ENCODE measurements at places on chromosomes 6 and 20.

- no peak for DNase-seq
Measured at GRCh38 chr6:42967228-42967627, 6.7 kb downstream of the GNMT start.

DNA sequence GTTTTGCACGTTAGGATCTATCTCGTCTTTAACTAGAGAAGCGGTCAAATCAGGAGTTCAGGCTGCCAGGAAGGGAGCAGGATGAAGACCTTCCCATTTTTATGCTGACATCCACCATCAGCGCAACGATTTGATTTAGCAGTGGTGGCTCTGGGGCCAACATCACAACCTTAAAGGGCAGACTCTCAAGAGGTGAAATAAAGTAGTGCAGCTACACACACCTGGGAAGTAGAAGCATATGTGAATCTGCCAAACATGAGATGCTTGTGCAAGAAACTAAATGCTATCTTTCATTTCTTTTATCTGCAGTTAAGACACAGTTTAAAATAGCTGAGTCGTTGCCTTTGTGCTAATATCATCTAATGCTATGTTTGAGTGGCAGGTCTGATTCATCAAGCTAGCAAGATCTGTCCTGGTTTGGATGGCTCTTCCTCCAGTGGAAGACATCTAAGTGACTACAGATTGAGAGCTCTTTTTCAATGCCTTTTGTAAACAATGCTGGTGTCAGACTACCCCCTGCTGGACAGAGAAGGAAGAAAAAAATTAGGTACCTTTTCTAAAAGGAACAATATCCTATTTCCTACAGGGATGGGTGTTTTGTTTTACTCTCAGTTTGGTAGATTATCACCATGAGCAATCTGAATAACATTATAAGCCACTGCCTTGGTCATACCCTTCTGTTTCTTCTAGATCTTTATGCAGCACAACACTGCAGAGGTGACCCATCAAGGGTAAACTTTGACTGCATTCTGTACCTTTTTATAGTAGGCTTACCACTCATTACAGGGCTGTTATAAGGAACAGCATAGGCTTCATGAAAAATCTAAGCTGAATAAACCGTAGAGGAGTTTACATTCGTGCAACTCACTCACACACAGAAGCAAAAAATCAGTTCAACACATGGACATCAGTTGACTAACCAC lies 171.6 kb upstream of the FBXL4 start:
- DNase-seq: no peak

- no peak for DNase-seq
Measured at GRCh38 chr6:5506149-5506548, 244.8 kb downstream of the FARS2 start.

DNA sequence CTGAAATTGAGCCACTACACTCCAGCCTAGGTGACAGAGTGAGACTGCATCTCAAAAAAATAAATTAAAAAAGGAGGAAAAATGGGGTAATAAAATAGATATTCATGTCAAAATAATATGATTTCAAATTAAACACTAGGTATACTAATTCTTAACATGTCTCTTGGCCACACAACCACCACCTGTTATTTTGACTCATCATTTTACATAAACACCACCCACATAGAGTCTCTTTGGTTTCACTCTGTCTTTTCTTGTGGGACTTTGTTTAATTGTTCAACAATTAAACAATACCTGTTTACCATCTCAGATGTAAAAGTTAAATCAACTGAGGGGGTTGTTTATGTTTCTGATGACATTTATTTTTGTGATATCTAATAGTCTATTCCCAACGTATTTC lies 476.8 kb upstream of the ADGRB3 start:
- no peak for DNase-seq

DNA sequence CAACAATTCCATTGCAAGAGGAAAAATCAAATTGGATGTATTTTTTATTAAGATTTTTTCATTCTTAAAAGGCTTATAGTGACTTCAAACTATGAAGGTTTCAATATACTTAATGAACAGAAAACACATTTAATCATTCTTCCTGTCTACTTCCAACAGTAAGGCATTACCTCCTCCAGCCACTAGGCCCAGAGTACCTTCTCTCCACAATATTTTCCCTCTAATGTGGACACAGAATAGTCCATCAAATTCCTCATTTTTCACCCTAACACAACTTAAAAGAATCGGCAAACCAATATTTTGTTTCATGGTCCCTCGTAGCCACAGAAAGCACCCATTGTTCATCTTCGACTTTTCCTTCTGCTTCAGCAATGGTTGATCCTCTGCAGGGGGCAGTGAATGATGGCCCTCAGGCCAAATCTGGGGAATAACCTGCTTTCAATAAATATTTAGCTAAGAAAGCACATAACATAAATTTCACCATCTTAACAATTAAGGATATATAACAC lies 335.4 kb upstream of the ID4 start:
- DNase-seq: no peak

- DNase-seq: no peak
Measured at GRCh38 chr20:21706261-21707195, 1.1 kb downstream of the PAX1 start.

GRCh38 chr20:34164381-34164984 lies 52.4 kb upstream of the EIF2S2 start:
- no peak for DNase-seq

DNA sequence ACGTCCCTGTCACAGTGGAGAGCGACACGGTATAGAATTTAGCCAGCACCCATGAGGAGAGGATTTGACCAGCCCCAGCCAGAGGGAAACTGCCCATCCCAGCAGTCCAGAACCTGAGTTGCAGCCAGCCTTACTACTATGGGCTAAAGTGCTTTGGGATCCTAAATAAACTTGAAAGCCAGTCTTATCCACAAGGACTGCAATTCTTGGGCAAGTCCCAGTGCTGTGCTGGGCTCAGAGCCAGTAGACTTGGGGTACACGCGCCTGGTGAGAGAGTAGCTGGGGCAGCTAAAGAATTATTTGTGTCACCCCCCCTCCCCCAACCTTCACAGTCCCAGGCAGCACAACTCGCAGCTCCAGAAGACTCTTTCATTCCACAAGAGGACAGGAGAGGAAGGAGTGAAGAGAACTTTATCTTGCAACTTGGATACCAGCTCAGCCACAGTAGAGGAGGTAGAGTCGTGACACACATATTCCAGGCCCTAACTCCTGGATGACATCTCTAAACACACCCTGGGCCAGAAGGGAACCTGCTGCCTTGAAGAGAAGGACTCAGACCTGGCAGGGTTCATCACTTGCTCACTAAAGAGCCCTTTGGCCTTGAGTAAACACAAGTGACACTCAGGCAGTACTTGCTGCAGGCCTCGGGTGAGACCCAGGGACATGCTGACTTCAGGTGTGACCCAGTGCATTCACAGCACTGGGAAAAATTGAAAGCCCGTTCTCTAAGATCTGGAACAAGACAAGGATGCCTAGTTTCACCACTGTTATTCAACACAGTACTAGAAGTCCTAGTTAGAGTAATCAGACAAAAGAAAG lies 100.3 kb downstream of the REV3L start:
- no peak for DNase-seq

- DNase-seq: no peak
Measured at GRCh38 chr6:72798196-72798595, 176.3 kb downstream of the KCNQ5 start.

DNA sequence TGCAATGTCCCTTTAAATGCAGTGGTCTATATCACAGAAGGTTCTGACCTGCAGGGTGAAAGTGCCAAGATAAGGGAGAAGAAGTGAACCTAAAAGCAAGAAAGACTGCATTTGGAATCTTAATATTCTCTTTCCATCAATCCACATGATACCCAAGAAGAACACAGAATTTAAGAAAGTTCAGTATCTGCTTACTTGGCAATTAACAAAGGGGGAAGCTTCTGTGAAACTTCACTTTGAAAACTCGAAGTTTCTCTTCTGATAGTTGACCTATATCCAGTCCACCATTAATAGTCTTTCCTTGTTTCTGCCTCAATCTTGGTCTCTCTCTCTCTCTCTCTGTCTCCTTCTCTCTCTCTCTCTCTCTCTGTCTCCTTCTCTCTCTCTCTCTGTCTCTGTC lies 592.0 kb downstream of the UTRN start:
- DNase-seq: no peak

GRCh38 chr6:14321992-14322772 lies 204.6 kb downstream of the CD83 start:
- no peak for DNase-seq

DNA sequence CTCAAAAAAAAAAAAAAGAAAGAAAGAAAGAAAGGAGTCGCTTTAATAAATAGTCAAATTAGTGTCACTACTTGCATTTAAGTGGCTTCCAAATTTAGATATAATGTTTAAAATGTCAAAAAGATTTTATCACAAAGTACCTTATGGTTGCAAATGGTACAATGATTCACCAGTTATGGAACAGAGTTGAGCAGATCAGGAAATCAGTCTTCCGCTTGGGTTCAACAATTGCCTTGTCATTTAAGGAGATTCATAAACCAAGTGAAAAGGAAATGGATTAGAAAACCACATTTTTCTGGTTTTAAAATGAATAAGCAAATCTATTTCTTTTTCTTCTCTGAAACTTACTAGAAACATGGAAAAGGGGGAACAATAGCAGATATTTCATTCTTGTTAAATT lies 94.8 kb upstream of the PTPRT start:
- no peak for DNase-seq

- peak; percentile 78 for DNase-seq
Measured at GRCh38 chr20:59145924-59146779, 17.5 kb upstream of the ZNF831 start.

DNA sequence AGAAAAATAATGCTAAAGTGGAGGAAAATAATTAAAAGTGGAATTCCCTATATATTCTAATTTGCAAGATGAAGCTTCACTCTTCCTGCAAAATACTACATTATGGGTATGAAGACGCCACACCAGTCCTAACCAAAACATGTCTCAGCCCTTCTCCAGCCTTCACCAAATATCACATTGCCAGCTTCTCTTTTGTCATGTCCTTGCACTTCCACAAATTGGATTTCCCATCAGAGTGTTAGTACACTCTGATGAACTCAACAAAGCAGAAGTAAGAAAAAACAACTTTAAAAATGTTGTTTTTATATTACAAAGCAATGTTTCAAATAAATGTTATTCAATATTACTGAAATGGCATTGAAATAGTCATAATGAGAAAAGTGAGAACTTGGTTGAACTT lies 62.4 kb upstream of the RNF146 start:
- DNase-seq: no peak

Measured in stimulated activated CD4-positive, alpha-beta T cell treated with anti-CD3 and anti-CD28 coated beads, Interleukin-1b, Interleukin-23, amount 100 ng/mL, for 48 hours (primary cell).